ENCODE measurements at places on chromosomes 2 and 18. TPM values are rescaled to one million over a fixed set of nuclear protein-coding genes. Genes with fewer than 3 reads are reported as not detected.

DYNAP gene
- polyA plus RNA-seq: not detected

POTEJ gene
- polyA plus RNA-seq: not detected

CASP10 gene
- 4.7 TPM for polyA plus RNA-seq

MDH1B gene
- polyA plus RNA-seq: 6.9 TPM

PMS1 gene
- polyA plus RNA-seq: 13.2 TPM

LCT gene
- not detected for polyA plus RNA-seq

ASAP2 gene
- polyA plus RNA-seq: 7.8 TPM

PIEZO2 gene
- polyA plus RNA-seq: 0.88 TPM

MAP3K2 gene
- 11.0 TPM for polyA plus RNA-seq

RAMP1 gene
- polyA plus RNA-seq: 7.6 TPM

FOXI3 gene
- polyA plus RNA-seq: not detected

SMYD1 gene
- polyA plus RNA-seq: 0.08 TPM

TUBA4B gene
- polyA plus RNA-seq: not detected

SOX11 gene
- polyA plus RNA-seq: not detected

DDX18 gene
- 39.7 TPM for polyA plus RNA-seq

OR6B2 gene
- not detected for polyA plus RNA-seq

CDH2 gene
- polyA plus RNA-seq: 15.4 TPM

PCARE gene
- polyA plus RNA-seq: 0.03 TPM

TMEM200C gene
- 2.7 TPM for polyA plus RNA-seq

CROCC2 gene
- not detected for polyA plus RNA-seq

EFR3B gene
- 0.84 TPM for polyA plus RNA-seq

IL37 gene
- not detected for polyA plus RNA-seq

PNO1 gene
- 9.1 TPM for polyA plus RNA-seq

C1QL2 gene
- not detected for polyA plus RNA-seq

DNER gene
- polyA plus RNA-seq: 56.9 TPM

MARS2 gene
- 1.1 TPM for polyA plus RNA-seq

ROCK2 gene
- polyA plus RNA-seq: 5.0 TPM

NT5DC4 gene
- polyA plus RNA-seq: not detected

GULP1 gene
- polyA plus RNA-seq: 5.8 TPM

GKN1 gene
- 1.7 TPM for polyA plus RNA-seq

SLC23A3 gene
- 0.84 TPM for polyA plus RNA-seq

UGT1A5 gene
- polyA plus RNA-seq: not detected

ZSWIM2 gene
- polyA plus RNA-seq: not detected

STARD7 gene
- polyA plus RNA-seq: 37.8 TPM

HRH4 gene
- polyA plus RNA-seq: not detected

SCG2 gene
- 688 TPM for polyA plus RNA-seq

INPP5D gene
- 15.6 TPM for polyA plus RNA-seq

SH3YL1 gene
- 81.0 TPM for polyA plus RNA-seq

PPM1G gene
- 51.0 TPM for polyA plus RNA-seq

CLIP4 gene
- 7.3 TPM for polyA plus RNA-seq

SPATA3 gene
- not detected for polyA plus RNA-seq

CRYGD gene
- not detected for polyA plus RNA-seq

IL1R1 gene
- 59.2 TPM for polyA plus RNA-seq

ACOXL gene
- polyA plus RNA-seq: 0.05 TPM

AMER3 gene
- polyA plus RNA-seq: 0.46 TPM

BMP10 gene
- polyA plus RNA-seq: not detected

GPBAR1 gene
- 0.11 TPM for polyA plus RNA-seq

UGT1A9 gene
- polyA plus RNA-seq: not detected
